ENCODE measurements at places on chromosomes 5 and 9. TPM values are rescaled to one million over a fixed set of nuclear protein-coding genes. Genes with fewer than 3 reads are reported as not detected.

DNA sequence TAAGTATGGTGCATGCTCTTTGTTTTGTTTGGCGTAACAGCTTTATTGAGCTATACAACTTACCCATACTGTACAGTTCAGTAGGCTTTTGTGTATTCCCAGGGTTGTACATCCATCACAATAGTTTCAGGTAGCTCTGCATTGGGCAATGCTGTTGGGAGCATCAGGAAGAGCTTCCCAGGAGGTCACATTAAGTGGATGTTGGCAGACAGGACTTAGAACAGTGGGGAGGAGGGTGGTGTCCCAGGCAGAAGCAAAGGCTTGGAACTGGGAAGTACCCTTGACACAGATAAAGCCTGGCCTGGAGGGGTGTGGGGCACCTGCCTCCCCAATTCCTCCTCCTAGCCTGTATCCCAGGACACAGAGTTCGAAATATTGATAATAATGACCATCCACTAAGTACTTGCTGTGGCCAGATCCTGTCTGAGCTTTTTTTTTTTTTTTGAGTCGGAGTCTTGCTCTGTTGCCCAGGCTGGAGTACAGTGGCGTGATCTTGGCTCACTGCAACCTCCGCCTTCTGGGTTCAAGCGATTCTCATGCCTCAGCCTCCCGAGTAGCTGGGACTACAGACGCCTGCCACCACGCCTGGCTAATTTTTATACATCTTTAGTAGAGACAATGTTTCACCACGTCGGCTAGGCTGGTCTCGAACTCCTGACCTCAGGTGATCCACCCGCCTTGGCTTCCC lies 1.3 kb downstream of the BBLN start:
- ATAC-seq = no peak

GRCh38 chr9:13053504-13053903 lies 226.0 kb downstream of the MPDZ start:
- ATAC-seq = no peak

DNA sequence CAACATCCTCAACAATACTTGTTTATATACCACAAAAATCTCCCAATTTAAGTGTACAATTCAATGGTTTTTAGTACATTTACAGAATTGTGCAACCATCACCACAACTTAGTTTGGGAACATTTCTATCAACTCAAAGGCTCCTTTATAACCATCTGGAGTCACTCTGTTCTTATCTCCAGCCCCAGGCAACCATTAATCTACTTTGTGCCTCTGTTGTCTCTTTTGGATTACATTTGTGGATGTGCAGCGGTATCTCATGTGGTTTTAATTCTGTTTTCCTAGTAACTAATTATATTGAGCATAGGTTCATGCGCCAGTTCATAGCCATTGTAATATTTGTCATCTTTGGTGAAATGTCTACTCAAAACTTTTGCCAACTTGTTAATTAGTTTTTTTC lies 14.4 kb downstream of the ADAMTS19 start:
- no peak for ATAC-seq

DNA sequence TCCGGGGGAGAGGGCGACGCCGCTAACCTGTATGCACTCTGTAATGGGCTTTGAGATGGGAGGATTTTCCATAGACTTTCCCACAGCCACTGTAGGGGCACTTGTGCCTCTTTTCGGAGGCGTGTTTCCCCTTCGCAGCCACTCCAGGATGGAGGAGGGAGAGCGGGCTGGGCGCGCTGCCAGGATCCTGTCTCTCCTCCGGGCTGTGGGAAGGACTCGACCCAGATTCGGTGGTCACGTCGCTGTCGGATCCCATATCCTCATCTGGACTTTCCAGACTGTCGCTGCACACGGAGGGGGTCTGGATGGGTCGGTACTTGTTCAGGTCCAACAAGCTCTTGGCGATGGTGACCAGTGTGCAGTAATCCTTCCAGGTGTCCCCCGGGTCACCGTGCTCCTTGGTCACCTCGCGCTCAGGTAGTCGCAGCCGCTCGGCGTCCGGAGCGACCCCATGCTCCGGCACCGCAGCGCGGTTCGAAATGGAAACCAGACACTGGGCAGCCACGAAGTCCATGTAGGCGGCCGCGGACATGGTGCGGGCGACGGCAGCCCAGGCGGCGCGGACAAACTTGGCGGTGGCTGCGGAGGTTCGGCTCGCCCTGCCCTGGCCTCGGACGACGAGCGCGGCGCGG lies 1.5 kb downstream of the KLF9 start:
- peak; percentile 42 for ATAC-seq

Gene EGR1
- 35.1 TPM for total RNA-seq

DNA sequence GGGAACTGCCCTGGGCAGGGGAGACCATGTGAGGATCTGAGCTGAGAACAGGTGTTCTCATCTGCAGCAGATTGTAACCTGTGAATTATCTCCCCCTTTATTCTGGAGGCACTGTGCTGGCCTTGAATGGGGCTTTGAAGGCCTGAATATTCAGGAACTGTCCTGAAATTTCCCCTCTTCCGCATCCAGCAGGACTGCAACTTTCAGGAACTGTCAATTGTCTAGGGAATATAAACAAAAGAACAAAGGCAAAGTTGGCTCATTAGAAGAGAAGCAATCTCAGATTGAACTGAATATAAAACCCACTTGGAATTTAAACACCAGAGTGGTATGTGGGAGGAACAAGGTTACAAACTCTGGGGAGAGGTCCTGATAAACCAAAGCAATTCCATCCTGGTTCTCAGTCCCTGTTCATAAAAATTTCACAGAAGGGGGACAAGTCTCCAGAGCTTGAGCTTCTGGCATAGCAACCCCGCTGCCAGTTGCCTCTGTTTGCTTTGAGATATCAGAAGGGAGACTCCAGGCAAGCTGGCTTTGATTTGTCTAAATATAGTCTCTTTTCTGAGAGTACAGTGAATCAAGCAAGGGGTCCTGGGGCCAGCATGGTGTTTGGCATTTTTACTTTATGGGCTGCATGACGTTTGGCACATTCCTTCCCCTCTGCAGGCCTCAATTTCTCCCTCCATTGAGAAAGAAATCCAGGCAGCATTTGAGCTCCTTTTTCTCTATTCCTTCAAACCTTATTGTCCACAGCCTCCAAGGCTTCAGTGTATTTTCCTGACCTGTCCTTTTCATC lies 47.5 kb downstream of the ADRB2 start:
- no peak for ATAC-seq

Gene GRXCR2
- total RNA-seq = not detected

- peak; percentile 80 for ATAC-seq
Observed at GRCh38 chr9:124126648-124127646, 115.4 kb downstream of the LHX2 start.

Gene PCDHB5
- 0.40 TPM for total RNA-seq

DNA sequence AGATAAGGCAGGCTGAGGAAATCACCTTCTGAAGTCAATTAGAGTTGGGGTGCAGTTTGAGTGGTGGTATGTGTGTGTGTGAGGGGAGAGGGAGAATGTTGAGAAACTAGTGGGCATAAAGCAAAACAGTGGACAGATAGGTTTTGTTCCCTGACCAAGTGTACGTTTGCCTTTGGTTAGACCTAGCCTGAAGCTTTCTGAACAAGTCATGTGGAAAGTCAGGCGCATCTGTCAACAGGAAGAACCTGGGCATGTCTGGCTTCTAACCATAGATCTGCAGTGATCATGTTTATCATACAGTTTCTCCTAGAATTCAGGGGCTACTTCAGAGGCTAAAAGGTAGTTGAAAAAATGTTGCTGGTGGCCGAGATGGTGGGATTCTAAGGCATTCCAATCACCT lies 143.2 kb upstream of the PCA3 start:
- ATAC-seq = no peak

DNA sequence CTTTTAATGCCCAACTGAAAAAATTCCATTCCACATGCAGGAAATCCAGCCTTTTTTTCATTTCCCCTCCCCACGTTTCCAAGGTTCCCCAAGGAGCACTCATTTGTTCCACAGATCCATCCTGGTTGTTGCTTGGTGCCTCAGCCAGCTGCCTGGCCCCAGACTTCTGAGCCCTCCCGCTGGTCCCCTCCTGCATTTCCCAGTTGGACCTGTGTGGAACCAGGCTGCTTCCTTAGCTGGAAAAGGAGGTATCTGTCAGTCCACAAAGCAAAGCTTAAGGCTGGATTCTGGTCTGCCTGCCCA lies 44.8 kb downstream of the ANGPTL2 start:
- no peak for ATAC-seq
